AG20443 (cell line): ENCODE measurements at places on chromosomes 12 and 14.

GRCh38 chr12:11676052-11676451 is 26.6 kb downstream of the ETV6 start:
- no peak for DNase-seq

DNA sequence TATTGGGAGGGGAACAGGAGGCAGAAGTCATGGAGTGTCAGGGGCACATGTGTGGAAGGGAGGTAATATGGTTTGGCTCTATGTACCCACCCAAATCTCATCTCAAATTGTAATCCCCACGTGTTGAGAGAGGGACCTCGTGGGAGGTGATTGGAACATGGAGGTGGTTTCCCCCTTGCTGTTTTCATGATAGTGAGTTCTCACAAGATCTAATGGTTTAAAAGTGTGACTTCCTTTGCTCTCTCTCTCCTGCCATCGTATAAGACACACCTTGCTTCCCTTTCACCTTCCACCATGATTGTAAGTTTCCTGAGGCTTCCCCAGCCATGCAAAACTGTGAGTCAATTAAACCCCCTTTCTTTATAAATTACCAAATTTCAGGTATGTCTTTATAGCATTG is 41.6 kb upstream of the CDK17 start:
- DNase-seq: no peak

GRCh38 chr14:91912035-91912434 is 35.5 kb downstream of the FBLN5 start:
- DNase-seq: no peak

- DNase-seq: peak; percentile 63
Observed at GRCh38 chr12:41277100-41277945, 89.2 kb downstream of the PDZRN4 start.

- DNase-seq: no peak
Observed at GRCh38 chr14:60915781-60916180, 65.1 kb downstream of the TRMT5 start.

- DNase-seq: no peak
Observed at GRCh38 chr12:50727466-50727865, 36.4 kb upstream of the ATF1 start.

GRCh38 chr14:77153802-77154201 is 12.2 kb upstream of the ZDHHC22 start:
- no peak for DNase-seq

DNA sequence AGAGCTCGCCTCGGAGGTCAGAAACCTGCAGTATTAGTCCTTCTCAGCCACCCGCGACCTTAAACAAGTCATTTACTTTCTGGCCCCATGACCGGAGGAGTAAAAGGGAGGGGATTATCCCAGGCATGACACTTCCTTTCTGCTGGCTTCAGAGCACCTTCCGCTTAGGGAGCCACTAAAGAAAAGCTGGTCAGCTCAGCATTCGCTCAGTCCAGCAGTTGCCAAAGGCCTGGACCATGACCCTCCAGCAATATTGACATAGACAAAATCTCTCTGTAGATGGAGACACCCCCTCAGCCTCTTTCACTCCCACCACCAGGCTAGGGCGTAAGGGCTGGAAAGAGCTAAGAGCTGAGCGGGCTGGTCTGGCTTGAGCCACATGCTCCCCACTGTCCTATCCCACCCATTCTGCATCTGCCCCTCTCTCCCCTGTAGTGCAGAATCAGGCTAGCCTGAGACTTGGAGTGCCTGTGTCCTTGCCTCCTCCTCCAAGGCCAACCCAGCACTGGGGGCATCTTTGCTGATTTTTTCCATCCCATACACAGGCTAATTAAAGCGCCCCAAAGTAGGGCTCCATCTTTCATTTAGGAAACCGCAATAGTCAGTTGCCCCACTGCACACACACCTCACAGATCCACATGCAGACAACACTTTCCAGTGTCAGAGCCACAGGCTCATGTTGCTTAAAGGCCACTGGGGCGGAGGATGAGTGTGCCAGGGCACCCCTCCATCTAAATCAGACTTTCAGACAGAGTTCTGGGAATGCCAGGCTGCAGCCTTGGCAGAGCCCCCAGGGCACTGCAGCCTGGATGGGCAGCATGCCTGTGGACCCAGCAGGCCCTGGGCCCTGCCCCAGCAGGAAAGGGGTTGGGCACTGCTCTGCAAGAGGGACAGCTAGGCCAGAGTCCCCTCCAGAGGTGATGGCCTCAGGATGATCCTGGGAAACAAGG is 4.0 kb upstream of the CPNE6 start:
- DNase-seq: no peak

GRCh38 chr12:39616251-39616650 is 3.4 kb downstream of the ABCD2 start:
- DNase-seq: no peak

DNA sequence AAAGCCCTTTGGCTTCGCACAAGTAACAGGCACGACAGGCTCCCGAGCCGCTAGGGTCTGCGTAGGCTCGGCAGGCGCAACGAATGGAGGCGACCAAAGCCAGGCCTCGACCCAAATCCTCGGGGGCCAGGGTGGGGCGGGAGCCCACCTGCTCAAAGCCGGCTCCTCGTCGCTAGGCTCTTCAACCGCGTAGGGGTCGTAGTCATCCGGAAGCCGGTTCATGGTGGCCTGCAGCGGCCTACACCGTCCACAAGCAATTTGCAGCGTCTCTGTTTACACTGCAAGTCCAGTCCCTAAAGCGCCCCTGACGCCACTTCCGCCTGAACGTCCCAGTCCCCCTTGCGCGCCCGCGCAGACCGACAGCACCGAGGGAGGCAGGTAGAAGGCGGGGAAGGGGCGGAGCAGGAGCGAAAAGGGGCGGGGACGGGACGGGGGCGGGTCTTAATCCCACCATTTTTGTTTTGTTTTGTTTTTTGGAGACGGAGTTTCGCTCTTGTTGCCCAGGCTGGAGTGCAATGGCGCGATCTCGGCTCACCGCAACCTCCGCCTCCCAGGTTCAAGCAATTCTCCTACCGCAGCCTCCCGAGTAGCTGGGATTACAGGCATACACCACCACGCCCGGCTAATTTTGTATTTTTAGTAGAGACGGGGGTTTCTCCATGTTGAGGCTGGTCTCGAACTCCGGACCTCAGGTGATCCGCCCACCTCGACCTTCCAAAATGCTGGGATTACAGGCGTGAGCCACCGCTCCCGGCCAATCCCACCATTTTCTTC is at the start of gene EAPP:
Gene EAPP, minus strand, starts transcription at position 295 of the 774 bp plus-strand sequence. Its CDS starts 73 bp downstream, at position 222.
- DNase-seq: peak; percentile 98

DNA sequence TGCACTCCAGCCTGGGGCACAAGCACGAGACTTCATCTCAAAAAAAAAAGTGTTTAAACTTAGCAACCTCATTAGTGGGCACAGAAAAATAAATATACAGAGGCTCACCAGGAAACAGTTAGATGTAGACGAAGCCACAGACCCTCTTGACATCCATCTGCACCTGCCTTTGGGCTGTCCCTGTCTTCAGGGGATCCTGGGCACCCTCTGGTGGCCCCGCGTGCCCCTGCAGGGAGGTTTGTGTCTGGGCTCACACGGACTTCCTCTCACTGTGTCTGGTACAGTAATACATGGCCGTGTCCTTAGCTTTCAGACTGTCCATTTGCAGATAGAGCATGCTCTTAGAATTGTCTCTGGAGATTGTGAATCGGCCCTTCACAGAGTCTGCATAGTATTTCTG is 916.5 kb downstream of the TMEM121 start:
- DNase-seq: no peak
